ENCODE measurements at places on chromosomes 3 and 15. TPM values are rescaled to one million over a fixed set of nuclear protein-coding genes. Genes with fewer than 3 reads are reported as not detected.

The BDH1 gene
- 19.8 TPM for polyA plus RNA-seq

The SLC9C1 gene
- 0.14 TPM for polyA plus RNA-seq

The SLC28A1 gene
- polyA plus RNA-seq: 0.32 TPM

The GPR62 gene
- polyA plus RNA-seq: 0.34 TPM

The PLS1 gene
- polyA plus RNA-seq: 0.66 TPM

GRCh38 chr3:115021061-115021460 is 126.0 kb downstream of the ZBTB20 start:
- no peak for DNase-seq

DNA sequence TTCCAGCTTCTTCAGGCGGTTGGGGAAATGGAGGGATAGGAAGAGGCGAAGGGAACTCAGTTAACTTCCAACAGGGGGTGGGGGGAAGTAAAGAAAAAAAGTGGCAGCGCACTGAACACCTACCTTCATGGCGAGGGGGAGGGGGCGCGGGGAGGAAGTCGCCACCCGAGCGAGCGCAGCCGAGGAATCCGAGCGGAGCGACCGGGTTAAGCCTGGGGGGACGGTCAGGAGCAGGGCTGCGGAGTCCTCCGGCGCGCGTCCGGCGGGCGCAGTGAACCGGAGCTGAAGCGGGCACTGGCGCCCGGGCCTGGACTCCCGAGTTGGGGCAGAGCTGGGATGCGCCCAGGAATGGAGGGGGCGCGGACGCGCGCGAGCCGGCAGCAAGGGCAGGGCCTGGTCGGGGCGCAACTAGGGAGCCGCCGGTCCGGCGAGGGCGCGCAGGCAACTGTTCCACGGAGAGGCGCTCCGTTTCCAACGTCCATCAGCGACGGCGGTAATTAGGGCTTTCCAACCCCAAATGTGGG is at the start of gene WNT5A:
WNT5A (minus strand) TSS at position 450 of the 524 bp plus-strand sequence; CDS start at position 129, 321 bp downstream.
- DNase-seq: peak; percentile 78

DNA sequence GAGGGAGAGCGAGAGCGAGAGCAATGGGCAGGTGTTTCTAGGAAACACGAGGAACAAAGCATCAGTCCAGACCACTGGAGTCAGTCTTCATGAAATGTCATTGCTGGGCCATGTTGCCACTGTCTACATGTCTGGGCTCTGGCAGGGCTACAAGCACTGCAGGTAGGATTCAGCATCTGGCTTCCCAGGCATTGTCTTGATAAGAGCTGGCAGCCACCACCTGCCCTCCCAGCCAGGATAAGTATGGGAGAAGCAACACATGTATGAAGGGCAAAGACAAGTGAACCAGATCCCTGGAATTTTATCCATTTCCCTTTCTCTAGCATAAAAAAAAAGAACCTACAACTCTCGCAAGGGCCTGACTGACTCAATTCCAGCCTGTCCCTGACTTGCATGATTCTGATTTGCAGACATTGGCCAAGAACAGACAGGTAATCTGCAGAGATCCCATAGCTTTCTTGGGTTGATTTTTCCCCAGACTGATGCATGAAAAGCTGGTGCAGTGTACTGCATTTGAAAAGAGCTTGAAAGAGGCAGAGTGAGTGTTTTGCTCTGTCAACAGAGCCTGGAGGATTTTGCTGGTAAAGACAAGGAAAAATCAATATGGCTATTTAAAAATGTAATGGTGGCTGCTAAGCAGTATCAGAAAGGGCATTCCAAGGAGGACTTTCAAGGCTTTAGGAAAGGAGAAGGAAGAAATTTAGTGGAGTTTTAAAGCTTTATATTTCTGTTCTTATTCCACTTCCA is 157.2 kb upstream of the MYRIP start:
- DNase-seq: no peak

The LRRC34 gene
- 2.9 TPM for polyA plus RNA-seq

- no peak for DNase-seq
Observed at GRCh38 chr3:56593455-56594158, 36.6 kb downstream of the CCDC66 start.

The TMCO5A gene
- polyA plus RNA-seq: not detected

GRCh38 chr3:137219801-137220445 is 262.1 kb downstream of the IL20RB start:
- no peak for DNase-seq

The SRGAP3 gene
- 2.6 TPM for polyA plus RNA-seq

GRCh38 chr15:62066663-62067447 is at the start of gene C2CD4A:
C2CD4A (plus strand) TSS chr15:62066977; CDS start chr15:62067614, 637 bp downstream.
- peak; percentile 54 for DNase-seq

- peak; percentile 83 for DNase-seq
Observed at GRCh38 chr3:195895078-195895860, 13.1 kb downstream of the TNK2 start.

- DNase-seq: no peak
Observed at GRCh38 chr3:141669434-141669833, 68.7 kb upstream of the RNF7 start.

- no peak for DNase-seq
Observed at GRCh38 chr3:80232760-80233159, 465.0 kb upstream of the ROBO1 start.

GRCh38 chr15:40623361-40623760 is 29.3 kb downstream of the KNL1 start:
- DNase-seq: no peak

The ABHD10 gene
- polyA plus RNA-seq: 23.5 TPM

DNA sequence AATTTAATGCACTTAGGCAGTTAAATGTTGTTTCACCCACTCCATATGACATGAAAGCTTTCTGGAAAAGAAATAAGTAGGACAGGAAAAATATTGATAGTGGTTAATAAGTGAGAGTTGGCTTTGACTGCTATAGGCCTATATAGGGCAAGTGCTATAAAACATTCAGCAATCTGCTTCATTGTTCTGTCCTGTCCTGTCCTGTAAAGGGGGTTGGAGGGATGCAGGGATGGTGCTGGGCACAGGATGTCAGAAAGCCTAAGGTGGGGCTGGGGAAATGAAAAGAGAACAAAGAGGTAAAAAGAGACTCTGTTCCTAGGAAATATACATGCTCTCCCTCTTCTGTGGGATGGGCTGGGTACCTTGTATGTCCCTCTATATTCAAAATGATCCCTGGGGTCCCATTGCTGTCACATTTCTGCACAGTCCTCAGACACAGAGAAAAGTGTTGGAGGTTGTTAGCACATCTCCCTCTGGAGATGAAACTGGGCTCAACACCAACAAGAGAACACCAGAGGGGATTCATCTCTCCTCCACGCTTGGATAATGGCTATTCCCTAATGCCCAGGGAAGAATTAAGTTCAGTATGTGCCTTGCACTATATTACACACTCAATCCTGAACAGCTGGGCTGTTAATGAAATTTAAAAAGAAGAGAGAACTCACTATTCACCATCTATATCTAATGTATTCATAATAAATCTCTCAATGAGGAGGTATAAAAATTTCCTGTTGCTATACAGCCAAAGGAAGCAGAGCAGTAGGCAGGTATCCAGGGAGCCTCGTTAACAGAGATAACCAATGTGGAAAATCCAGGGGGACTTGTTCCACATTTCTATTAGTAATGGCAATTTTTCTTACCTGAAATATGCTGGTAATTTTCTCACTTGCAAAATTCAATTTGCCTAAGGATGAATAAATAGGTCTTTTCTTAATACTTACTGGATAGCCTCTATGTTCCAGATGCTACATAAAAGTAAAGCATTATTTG is 108.1 kb upstream of the ZBED2 start:
- no peak for DNase-seq

The VEPH1 gene
- polyA plus RNA-seq: 0.25 TPM

DNA sequence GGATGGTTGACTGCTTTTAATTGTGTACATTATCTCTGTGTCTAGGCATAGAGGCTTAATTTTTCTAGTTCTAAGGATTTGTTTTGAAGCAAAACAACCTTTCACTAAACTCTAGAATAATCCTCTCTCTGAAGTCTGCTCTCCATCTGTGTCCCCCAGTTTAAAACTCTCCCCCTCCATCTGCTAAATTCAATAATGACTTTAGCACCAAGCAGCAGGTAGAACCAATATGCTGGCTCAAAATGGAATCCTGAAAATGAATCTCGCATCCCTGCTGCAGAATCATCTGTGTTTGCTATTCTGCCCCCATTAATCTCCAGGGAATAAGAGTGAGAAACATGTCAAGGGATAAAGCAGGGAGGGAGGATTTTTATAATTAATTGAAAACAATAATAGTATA is 111.8 kb downstream of the TUSC7 start:
- DNase-seq: no peak

DNA sequence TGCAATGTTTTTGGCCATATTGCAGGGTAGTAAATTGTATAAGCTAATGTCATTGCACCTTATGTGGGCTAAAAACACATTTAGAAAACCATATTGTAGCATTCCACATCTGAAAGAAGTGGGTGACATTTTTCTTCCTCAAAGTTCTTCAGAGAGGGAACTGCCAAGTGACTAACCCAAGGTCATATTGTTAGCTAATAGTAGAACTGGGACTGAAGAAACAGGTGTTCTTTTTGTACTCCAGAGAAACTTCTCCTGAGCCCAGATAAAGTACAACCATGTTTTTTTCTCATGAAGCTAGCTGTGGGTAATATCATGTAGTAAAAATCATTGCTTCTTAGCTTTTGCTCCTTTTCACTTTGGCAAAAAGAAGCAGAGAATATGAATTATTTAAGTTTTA is 333.0 kb downstream of the NSUN3 start:
- no peak for DNase-seq

- no peak for DNase-seq
Observed at GRCh38 chr15:82871832-82872484, 62.5 kb downstream of the WHAMM start.

The PAQR5 gene
- 0.32 TPM for polyA plus RNA-seq
